ENCODE measurements at places on chromosomes 2 and 18. TPM values are rescaled to one million over a fixed set of nuclear protein-coding genes. Genes with fewer than 3 reads are reported as not detected.

Gene RAB6C
- not detected for polyA plus RNA-seq

Gene DYSF
- polyA plus RNA-seq, result 53.5 TPM

Gene EMILIN2
- polyA plus RNA-seq, result 9.4 TPM

GRCh38 chr2:232466221-232466620 lies 10.3 kb downstream of the ALPI start:
- DNase-seq, result no peak

DNA sequence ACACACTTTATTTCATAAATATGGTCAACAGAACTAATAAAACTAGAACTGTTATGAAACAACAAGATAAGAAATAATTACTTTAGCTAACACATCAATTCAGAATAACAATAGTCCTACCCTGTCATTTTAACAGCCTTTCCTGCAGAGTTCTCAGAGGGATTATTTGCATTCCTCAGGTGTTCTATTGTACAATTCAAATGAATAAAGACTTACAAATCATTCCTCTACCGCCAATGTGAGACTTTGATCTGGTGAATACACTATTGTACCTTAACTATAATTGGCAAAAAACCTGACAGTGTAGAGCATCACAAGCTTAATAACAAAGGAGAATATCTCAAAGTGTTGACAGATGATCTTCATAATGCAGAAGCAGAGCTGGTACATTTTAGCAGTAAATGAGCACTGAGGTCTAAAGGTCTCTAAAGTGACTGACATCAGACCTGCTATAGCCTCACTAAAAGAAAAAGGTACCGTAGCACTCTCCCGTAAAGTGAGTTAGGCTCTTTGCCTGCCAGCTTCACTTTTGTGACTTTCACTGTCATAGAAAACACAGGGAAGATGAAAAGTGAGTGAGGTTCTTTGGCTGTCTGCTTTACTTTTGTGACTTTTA lies 118.8 kb upstream of the SP3 start:
- DNase-seq, result no peak

DNA sequence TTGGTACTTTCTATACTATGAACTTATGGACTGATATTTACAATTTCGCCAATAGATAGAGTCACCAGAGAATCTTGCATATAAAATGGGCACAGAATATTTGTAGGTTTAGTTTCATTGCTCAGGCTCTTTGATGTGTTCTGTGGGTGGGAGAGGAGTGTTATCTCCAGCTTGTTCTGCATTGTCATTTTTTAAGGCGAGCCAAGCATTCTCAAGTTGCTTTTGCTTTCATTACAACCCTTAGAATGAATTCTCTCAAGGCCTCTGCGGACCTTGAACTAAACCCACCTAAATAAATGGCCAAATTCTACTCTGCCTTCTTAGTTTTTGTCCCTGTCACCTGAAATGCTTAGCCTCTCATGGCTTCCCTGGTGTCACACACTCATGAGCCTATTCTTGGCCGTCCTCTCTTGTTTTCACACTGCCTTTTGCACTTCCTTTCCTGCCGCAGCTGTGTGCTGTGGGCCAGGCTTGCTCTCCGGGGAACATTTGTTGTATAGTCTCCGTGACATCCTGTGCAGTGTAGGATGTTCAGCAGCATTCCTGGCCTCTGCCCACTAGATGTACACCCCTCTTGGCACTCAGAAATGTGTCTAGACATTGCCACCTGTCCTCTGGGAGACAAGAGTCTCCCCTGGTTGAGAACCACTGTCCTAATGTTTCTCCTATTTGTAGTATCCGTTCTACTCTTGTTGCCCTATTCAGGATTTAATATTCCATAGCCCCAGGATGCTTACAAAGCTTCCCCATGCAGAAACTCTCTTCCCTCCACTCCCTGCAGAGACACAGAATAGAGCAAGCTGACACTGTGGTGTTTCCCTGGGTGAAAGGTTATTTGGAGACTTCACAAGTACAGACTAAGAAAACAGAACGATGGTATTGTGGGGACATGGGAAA lies 255.6 kb downstream of the PTPRM start:
- peak; percentile 61 for DNase-seq

DNA sequence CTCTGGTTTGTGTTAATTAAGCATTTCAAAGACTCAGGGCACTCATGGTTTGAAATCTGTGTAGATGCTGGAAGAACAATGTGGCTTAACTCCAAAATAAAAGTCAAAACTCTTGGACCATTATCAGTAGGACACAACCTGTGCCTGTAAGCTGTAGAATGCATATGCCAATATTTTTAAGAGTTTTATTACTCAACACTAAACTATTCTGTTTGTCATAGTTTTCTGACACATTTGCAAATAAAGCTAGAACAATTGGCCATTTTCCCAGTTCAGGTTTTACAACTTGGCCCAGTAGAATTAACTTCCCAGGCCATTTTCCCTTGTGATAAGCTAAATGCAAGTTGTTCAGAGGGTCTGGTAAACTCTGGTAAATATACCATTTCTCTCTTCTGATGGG lies 713.1 kb downstream of the CBLN2 start:
- DNase-seq, result peak; percentile 2

GRCh38 chr2:195604706-195605105 lies 52.3 kb upstream of the SLC39A10 start:
- DNase-seq, result no peak

DNA sequence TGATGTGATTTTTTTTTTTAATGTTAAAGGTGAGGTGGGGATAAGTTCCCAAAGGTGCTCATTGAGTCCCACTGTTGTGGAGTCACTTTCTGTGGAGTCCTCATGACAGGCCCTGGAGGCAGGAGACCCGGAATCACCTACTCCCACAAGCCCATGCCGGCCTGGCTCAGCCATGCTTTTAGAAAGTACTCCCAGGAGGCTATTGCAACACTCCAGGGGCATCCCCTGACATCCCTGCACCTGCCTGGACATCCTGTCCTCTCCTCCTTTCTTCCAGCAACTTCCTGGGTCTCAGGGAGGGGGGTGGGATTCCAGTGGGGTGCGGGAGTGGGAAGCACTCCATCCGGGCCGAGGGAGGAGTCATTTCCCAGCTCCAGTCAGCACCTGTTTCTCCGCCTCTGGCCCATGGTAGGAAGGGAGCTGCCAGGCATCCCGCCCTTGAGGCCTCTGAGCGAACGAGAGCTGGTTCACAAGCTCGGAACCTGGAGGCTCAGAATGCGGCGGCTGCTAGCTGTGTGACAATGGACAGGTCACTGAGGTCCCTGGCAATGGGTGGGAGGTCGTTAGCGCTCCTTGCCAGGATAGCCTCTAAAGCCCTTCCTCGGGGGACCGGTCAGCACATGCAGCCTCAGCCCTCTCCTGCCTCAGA lies 163.9 kb upstream of the ID2 start:
- no peak for DNase-seq

DNA sequence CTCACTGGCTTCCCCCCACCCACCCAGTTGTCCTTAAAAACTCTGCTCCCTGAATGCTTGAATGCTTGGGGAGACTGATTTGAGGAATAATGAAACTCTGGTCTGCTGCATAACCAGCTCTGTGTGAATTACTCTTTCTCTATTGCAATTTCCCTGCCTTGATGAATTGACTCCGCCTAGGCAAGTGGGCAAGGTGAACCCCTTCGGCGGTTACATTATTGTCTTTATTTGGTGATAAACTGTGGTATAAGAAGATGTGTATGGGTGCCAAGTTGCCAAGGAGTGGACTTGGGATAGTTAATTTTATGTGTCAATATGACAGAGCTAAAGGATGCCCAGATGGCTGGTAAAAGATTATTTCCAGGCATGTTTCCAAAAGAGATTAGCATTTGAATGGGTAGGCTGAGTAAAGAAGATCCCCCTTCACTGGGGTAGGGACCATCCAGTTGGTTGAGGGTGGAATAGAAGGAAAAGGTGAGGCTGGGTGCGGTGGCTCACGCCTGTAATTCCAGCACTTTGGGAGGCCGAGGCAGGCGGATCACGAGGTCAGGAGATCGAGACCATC lies 98.5 kb upstream of the HAAO start:
- DNase-seq, result no peak

- DNase-seq, result no peak
Measured at GRCh38 chr2:101793277-101793969, 95.9 kb downstream of the MAP4K4 start.

GRCh38 chr2:73536133-73536840 lies 105.9 kb downstream of the NAT8 start:
- no peak for DNase-seq

DNA sequence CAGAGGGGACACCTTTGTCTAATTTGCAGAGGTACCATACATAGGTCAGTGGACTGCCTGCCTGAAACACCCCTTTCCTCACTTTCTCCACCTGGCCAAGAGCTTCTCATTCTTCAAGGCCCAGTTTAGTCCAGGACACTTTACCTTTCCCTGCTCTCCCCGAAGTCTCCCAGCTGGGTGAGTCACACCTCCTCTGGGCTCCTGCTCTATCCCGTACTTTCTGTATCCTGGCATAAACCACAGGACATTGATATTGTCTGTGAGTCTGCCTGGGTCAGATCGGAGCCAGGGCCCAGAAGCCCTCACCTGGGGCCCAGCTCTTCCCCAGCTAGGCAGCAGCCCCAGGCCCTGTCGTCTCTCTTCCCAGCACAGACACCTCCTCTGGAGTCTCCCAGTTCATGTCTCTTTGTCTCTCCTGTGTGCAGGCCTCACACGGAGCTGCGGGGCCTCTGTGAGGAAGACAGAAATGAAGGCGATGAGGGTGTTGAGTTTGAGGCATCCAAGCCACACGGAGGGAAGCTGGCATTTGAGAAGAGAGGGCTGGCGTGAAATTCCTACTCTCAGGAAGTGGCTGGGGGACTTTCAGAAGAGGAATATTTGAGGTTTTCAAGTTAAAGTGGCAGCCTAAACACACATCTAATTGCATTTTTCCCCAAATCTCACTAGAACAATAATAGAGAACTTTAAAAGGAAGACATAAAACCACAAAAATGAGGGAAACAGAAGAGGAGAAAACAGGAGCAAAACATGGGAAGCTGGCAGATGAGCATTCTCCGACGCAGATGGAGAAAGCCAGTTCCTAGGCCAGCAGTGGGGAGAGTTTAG lies 79.6 kb upstream of the LAPTM4A start:
- DNase-seq, result no peak
